Epithelial cell of esophagus (primary cell): ENCODE measurements at places on chromosomes 4 and X.

DNA sequence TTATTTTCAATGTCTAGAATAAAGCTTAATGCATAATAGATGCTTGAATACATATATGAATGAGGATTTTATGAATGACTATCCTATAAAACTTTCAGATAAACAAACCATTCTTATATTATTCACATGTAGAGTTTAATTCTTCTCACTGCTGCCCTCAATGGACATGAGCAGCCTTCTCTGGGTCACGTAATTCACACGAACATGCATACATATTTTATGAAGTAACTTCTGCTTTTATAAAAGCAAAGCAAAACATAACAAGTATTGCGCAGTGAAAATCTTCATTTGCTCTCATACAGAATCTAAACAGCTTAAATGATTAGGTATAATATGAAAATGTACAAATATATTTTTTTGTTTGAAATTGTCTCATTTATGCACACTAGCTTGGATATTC, 116.7 kb downstream of the TMA16 start:
- no peak for DNase-seq

GRCh38 chrX:139559383-139560042, 29.0 kb downstream of the F9 start:
- peak; percentile 68 for DNase-seq

- DNase-seq = no peak
These were observed 135.8 kb upstream of the IL1RAPL2 start for GRCh38 chrX:104430072-104430741.

DNA sequence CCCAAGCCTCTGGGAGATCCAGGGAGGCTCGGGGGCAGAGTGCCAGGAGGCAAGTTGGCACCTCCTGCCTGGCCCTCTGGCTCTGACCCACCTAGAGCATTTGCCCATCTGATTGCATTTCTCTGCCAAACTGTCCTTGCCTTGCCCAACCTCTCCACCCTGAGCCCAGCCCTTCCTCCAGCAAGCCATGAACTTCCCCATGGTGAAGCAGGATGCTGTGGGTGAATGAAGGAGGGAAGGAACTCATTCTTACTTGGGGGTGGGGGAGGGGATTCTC, 9.3 kb upstream of the CNGA2 start:
- DNase-seq = no peak

DNA sequence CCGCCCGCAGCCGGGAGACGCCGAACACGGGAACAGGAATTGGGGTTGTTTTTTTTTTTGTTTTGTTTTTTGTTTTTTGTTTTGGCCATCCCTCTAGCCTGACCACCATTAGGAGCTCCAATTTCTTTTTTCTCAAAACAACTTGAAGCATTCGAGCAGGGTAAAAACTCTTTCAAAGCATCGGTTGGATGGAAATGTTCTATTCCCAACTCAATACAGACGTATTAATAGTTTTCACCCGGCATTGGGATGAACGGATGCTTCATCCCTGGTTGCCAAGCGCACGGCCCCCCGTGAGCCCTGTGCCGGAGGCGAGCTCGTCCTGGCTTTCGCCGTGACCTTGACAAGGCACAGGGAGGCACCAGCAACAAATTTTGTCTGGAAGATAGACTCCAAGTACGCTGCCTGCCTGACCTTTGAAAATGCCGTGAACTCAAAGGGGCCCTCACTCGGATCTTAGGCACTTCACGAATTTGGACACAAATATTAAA, 352 bp upstream of the MAP3K15 start:
- DNase-seq = no peak

DNA sequence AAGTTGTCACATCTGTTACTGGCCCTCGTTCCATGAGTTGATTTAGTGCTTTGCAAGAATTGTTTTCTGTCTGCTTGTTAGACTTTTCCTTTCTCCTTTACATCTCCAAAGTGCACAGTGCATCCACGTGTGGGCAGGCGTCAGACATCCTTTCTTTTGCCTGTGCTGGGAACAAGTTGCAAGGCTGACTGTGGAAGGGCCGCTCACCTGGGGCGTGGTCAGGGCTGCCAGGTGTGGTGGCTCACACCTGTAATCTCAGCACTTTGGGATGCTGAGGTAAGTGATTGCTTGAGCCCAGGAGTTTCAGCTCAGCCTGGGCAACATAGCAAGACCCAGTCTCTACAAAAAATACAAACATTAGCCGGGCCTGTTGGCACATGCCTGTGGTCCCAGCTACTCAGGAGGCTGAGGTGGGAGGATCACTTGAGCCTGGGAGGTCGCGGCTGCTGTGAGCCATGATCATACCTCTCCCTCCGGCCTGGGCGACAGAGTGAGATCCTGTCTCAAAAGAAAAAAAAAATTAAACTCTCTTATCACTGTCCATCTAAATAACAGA, 46.2 kb downstream of the RGS12 start:
- no peak for DNase-seq

GRCh38 chrX:28638775-28639174, 51.5 kb downstream of the IL1RAPL1 start:
- no peak for DNase-seq

GRCh38 chrX:37997096-37997495, 9.3 kb upstream of the SYTL5 start:
- DNase-seq = no peak

- DNase-seq = no peak
These were observed 1.7 kb upstream of the ABRAXAS1 start for GRCh38 chr4:83486457-83487129.

DNA sequence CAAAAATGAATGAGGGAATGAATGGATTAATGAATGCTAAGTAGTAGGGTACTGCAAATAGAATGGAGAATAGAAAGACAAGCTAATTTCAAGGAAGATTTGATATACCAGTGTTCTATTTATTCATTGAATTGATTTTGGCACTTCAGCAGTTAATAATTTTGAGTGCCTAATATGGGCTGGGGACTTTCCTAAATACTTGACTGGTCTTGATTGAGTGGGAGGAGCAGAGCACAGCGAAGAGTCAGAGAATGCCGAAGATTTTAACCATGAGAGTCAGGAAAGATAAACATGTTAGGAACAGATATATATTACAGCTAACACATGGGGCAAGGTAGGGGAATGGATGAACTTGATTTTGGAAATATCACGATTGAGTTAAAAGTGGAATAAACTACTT, 10.6 kb downstream of the IL15 start:
- DNase-seq = peak; percentile 62

DNA sequence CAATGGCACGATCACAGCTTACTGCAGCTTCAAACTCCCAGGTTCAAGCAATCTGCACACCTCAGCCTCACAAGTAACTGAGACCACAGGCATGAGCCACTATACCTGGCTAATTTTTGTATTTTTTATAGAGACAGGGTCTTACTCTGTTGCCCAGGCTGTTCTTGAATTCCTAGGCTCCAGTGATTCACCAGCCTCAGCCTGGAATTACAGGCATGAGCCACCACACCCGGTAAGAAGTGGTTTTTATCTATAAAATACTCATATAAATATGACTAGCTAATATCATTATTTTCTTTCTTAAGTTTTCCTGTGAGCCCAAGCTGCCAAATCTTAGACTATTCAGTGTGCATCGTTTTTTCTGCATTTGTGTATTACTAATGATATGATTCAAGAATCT, 4.4 kb downstream of the SCFD2 start:
- DNase-seq = peak; percentile 22

- peak; percentile 73 for DNase-seq
These were observed 371.3 kb upstream of the INTU start for GRCh38 chr4:127261476-127261875.

GRCh38 chr4:76435528-76436319, 695 bp downstream of the SHROOM3 start:
- DNase-seq = no peak

DNA sequence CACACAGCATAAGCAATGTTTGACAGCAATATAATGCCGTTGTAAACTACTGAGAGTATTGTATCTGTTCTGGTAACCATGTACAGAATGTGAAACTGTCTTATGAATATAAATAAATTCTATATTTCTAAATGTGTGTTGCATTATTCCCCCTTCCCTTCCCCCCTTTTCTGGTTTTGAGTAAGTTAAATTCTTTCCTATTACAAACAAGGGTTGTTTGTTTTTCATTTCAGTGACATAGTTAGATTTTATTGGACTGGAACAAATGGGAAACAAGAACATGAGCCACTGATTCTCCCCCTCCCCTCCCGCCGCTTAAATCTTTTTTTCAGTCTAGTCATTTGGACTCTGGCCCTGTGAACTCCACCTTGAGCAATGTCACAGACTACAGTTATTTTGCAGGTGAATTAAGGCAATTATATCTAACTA, 69.8 kb downstream of the GPAT3 start:
- DNase-seq = no peak

- DNase-seq = peak; percentile 40
These were observed 942 bp upstream of the APLN start for GRCh38 chrX:129655547-129656249.

GRCh38 chrX:13283950-13284546, 35.8 kb downstream of the ATXN3L start:
- peak; percentile 77 for DNase-seq

- DNase-seq = no peak
These were observed 52.1 kb downstream of the RTL5 start for GRCh38 chrX:72079607-72080006.

DNA sequence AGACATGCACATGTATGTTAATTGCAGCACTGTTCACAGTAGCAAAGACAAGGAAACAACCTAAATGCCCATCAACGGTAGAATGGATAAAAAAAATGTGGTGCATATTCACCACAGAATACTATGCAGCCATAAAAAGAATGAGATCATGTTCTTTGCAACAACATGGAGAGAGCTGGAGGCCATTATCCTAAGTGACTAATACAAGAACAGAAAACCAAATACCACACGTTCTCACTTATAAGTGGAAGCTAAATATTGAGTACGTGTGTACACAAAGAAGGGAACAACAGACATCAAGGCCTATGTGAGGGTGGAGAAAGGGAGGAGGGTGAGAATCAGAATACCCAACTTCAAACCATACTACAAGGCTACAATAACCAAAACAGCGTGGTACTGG, 17.4 kb upstream of the LNX1 start:
- DNase-seq = no peak

DNA sequence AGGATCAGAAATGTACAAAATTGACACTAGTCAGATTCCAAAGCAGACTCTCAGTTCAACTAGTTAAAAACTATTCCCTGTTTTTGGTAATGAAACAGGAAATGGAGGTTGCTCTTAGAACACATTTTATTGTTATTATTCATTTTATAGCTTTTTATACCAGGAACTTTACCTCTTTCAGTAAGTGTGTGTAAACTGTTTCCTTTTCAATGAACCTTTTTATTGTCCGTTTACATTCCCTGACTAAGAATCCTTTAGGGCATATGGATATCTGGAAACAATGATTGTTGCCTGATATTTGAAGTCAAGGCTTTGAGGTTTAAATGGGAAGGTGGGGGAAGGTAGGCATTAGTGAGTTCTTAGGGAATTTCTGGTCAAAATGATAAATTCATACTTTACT, 1511.4 kb downstream of the ADGRL3 start:
- no peak for DNase-seq

DNA sequence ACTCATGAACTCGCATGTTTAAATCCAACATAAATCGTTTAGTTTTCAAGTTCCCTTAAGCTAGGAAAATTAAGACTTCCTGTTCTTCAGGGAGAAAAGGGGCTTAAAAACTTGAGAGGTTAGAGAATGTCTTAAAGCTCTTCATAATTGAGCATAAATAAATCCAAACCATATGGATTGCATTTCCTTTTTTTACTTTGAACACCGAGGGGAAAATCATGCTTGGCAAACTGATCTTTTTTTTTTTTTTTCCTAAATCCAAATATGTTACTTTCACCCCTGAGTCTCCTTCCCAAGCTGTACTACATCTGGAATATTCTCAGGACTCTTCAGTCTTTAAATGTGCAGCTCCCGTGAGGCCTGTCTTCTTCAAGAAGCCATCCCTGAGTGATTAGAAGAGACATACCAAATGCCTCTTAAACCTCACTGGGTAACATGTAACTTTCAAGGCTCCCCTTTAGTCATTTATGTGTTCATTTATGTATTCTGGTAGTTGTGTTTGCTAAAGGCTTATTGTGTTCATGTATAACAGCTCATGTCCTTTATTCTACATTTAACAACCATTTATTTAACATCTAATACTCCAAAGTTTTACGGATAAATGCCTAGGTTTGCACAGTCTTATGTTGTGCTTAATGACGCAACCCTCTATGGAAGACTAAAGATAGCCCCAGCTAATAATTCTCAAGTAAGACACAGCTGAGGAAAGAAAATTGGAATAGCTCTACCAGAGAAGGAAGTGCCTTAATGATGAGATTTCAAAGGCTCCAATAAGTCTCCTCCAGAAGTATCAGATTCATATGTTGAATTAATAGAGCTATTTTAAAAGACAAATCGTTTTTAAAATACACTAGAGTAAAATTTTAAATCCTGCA, 107.0 kb downstream of the AGTR2 start:
- DNase-seq = no peak

GRCh38 chr4:153207027-153207426, 2.8 kb downstream of the TRIM2 start:
- no peak for DNase-seq

- DNase-seq = no peak
These were observed 188.8 kb downstream of the RCHY1 start for GRCh38 chr4:75325318-75325979.

DNA sequence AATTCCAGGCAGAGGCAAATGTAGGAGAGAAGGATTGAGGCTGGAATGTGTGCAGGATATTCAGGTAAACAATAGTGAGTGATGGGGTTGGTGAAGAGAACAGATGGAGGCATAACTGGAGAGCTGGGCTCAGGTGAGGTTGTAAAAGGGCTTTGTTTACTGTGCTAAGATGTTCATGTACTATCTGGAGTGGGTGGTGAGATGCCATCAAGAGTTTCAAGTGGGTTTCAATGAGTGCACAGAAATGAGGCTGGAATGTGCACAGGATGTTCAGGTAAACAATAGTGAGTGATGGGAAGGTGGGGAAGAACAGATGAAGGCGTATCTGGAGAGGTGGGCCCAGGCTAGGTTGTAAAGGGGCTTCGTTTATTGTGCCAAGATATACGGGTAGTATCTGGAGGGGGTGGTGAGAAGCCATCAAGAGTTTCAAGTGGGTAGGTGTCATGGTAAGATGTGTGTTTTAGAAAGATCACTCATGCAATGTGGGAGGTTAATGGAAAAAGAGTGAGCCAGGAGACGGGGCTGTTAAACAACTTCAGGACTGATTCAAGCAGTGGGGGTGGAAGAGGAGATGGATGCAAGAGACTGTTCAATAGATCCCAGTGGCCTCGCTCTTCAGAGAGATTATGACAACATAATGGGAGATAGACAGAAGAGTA, 25.4 kb upstream of the NMU start:
- no peak for DNase-seq

DNA sequence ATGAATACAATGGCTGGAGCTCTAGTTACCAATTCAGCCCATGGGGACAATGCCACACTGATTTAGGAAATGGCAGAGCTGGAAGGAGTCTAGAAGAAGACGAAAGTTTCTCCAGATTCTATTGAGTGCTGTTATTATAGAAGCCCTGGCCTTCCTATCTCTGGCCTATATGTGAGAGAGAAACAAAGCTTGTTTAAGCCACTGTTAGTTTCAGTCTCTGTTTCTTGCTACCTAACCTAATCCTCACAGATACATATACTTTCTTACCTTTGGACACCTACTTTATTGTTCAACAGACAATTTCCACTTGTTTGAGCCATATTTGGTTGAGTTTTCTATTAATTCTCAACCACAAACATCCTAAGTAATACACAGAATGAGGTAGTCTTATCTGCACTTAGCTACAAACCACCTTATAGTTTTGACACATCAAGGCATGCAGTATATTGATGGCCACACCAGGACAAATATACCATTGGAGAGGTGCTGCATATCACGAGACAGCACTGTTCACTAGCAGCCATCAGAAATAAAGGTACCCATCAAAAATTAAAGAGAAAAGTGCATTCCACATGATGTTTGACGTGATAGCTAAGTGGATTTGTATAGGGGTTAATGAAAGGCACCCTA, 190.2 kb downstream of the SMIM20 start:
- no peak for DNase-seq
